ENCODE measurements at places on chromosomes 11 and 22. TPM values are rescaled to one million over a fixed set of nuclear protein-coding genes. Genes with fewer than 3 reads are reported as not detected.

FGF4 gene
- not detected for total RNA-seq

HTR3B gene
- not detected for total RNA-seq

BACE1 gene
- 6.9 TPM for total RNA-seq

ANO9 gene
- 2.7 TPM for total RNA-seq

MRGPRX4 gene
- total RNA-seq: 0.51 TPM

LMO2 gene
- 47.6 TPM for total RNA-seq

NAT10 gene
- 13.7 TPM for total RNA-seq

MS4A4A gene
- not detected for total RNA-seq

RAG2 gene
- total RNA-seq: not detected

C11orf97 gene
- not detected for total RNA-seq

LRRC4C gene
- total RNA-seq: not detected

PNPLA3 gene
- total RNA-seq: 0.76 TPM

RGL4 gene
- not detected for total RNA-seq

OR5AS1 gene
- not detected for total RNA-seq

LSP1 gene
- total RNA-seq: under 0.01 TPM

SYNGR1 gene
- total RNA-seq: 0.39 TPM

CCDC15 gene
- total RNA-seq: 2.6 TPM

CSNK2A3 gene
- total RNA-seq: 2.1 TPM

TSGA10IP gene
- not detected for total RNA-seq

TMEM45B gene
- total RNA-seq: 2.9 TPM

SPDYC gene
- not detected for total RNA-seq

BTBD18 gene
- not detected for total RNA-seq

OR10D3 gene
- total RNA-seq: not detected

GGTLC2 gene
- not detected for total RNA-seq

KIF18A gene
- 8.7 TPM for total RNA-seq

MUC2 gene
- not detected for total RNA-seq

MAJIN gene
- not detected for total RNA-seq

PLEKHB1 gene
- 0.26 TPM for total RNA-seq

HEPN1 gene
- not detected for total RNA-seq

OR52N2 gene
- not detected for total RNA-seq

SEPTIN3 gene
- total RNA-seq: under 0.01 TPM

All from dermis microvascular lymphatic vessel endothelial cell (primary cell).